ENCODE measurements at places on chromosomes 7 and 10.

DNA sequence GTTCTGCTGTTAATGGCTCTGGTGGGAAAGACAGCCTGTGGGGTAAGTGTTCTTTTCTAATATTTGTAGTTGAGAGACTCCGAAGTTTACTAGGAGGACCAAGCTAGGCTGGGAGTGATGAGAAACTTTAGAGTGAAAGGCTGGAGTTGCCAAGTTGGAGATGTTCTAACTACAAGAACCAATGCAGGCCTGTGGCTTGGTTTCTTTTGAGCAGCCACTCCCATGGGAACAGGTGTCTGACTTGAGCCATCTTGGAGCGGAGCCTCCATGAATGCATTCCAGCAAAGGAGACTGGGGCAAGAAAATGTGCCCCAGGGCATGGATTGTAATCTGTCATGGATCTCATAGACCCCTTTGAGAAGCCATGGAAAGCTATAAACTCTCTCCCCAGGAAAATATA is 296 bp downstream of the HABP2 start:
- DNase-seq: no peak

GRCh38 chr7:151727579-151728285 is 149.2 kb downstream of the PRKAG2 start:
- DNase-seq: no peak

DNA sequence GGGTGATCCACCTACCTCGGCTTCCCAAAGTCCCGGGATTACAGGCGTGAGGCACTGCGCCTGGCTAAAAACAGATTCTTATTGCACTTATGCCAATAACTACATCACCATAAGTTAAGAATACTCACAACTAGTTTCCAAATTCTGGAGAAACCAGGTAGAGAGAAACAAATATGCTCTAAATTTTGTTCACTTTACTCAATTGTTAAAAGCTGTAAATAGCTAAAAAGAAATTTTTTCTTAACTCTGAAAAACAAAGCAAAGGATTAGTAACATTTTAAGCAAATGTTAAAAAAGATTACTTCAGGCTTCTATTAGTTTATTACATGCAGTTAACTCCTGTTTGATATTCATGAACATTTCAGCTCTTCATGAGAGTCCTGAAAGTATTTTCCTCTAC is 28.3 kb upstream of the ZMIZ2 start:
- DNase-seq: no peak

- peak; percentile 80 for DNase-seq
Measured at GRCh38 chr7:76318488-76319353, 16.2 kb downstream of the HSPB1 start.

- no peak for DNase-seq
Measured at GRCh38 chr7:8214244-8214824, 47.6 kb downstream of the ICA1 start.

DNA sequence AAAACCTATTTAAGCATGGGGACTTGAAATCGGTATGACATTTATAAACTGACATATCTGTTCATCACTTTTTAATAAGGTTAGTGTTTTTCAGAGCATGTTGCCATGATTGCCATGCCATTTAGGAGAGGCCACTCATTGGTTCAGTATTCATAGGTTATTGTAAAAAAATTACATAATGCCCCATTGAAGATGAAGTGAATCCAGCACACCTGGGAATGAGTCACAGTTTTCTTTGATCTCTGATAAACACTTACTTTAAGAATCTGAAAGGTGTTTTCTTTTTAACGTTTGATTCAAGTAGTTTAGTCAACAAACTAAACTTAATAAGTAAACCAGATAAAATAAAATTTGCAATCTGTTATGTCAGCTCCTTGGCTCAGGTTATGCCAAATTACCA is 278.3 kb downstream of the ARL4A start:
- DNase-seq: no peak

GRCh38 chr10:70462349-70462984 is 16.1 kb upstream of the PALD1 start:
- DNase-seq: no peak

DNA sequence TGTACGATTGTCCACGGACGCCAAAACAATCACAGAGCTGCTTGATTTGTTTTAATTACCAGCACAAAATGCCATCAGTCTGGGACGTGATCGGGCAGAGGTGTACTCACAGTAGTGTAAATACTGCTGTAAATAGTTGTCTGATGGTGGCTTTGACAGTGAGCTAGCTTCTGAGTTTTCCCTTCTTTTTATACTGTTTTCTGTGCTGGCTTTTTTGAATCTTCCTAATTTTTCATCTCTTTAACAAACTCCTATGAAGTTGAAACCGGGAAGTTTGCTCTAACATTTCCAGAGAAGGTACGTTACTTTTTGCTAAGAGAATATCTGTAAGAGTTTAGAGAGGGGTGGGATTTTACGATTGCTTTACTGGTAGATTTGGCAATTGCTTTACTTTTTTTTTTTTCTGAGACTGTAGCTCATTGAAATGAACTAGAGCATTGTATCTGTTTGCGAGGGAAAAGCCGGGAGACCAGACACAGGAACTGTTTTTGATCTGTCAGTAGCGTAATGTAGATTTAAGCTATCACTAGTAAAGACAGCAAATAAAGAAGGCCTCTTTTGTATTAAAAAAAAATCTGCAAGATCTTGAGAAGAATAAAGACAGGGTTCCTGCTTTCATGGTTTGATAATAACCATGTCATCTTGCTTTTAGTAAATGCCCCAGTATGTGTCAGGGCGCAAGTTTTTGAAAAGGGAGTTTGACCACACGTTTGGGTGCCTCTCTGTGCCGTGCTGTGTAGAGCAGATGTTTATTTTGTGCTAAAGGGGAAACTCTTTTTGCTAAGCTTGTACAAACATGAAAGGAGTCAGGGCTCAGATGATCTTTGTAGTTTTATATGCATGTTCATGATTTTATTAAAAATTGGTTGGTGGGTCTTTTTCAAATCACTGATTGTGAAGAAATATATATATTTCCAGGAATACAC is 712 bp downstream of the FOXP2 start:
- no peak for DNase-seq

DNA sequence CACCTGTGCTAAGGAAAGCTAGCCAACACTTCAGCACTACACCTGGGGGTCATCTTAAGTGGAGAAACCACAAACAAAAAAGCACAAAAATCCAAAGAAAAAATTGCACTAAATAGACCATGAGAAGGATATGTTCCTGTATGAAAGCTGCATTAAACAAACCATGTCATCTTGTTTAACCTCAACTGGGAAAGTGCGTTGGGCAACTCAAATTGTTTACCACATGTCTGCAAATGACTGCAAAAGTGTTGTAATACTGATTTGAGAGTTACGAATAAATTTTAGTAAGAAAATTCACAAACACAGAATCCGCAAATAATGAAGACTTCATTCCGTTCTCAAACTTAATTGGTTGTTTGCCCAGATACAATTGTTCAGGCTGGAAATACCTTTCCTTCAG is 111.9 kb upstream of the EGFR start:
- DNase-seq: no peak

- DNase-seq: no peak
Measured at GRCh38 chr10:118865998-118866693, 111.4 kb upstream of the CACUL1 start.

DNA sequence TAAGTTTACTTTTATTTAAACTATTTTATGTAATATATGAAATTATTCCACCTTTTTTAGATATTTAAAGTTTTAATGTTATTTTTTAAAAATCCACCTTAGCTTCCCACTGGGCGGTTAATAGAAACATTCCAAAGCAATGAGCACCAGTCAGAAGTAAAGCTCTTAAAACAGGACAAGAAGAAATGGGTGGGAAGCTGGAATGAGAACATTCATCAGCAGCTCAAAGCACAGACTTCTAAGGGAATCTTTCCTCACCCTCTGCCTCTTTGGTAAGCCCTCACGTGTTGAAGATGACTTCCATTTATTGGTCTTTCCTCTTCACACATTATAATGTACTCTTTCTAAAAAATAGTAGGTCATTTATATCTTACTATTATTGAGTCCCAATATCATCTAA is 3.1 kb downstream of the AGMO start:
- DNase-seq: no peak

DNA sequence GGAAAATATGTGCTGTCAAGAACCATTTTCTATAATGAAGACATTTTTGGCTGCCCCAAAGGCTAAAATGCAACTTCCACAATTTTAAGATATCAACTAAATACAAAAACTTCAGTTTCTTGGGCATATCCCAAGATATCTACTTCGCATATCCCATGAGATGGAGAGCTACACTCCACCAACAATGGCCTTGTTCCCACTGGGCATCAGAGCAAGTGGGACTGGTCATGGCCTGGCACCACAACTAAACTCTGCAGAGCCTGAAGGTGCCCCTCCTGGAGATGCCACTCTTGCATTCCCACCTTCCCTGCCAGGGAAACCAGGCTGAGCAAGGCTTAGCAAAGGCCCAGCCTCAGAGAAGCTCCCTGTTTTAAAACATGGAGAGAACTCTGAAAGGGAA is 75.8 kb upstream of the LRRC17 start:
- no peak for DNase-seq

GRCh38 chr10:98074315-98074911 is 44.0 kb upstream of the CRTAC1 start:
- DNase-seq: no peak

DNA sequence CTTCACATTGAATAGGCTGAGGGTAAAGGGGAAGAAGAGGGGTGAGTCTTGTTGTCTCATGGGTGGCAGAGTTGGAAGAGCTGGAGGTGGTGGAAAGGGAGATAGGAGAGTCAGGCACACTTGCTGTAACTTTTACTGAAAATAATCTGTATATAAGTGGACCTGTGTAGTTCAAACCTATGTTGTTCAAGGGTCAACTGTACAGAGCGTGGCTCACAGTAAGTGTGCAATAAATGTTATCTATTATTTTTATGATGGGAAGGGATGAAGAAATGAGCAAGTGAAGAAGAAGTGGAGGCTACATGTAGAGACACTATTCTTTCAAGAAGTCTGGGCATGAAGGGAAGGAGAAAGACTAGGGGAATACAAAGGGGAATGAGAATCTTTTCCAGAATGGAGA is 71.5 kb upstream of the FAM133B start:
- DNase-seq: no peak

DNA sequence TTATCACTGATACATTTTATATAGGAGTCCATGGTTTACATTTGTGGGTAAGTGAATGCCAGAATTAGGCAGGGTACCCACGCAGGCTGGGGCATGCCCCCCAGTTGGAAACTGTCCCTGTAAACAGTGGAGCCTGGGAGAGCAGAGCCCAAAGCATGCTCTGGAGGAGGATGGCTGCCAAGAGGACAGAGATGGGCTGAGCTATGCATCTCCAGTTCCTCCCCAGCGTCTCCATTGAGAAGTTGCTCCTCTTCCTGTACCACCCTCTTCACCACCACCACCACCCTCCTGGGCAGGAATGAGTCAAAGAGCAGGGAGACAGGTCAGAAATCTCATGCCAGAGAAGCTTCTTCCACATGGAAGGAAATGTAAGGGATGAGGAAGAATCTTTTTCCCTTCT is 67.7 kb upstream of the KMT2E start:
- no peak for DNase-seq

DNA sequence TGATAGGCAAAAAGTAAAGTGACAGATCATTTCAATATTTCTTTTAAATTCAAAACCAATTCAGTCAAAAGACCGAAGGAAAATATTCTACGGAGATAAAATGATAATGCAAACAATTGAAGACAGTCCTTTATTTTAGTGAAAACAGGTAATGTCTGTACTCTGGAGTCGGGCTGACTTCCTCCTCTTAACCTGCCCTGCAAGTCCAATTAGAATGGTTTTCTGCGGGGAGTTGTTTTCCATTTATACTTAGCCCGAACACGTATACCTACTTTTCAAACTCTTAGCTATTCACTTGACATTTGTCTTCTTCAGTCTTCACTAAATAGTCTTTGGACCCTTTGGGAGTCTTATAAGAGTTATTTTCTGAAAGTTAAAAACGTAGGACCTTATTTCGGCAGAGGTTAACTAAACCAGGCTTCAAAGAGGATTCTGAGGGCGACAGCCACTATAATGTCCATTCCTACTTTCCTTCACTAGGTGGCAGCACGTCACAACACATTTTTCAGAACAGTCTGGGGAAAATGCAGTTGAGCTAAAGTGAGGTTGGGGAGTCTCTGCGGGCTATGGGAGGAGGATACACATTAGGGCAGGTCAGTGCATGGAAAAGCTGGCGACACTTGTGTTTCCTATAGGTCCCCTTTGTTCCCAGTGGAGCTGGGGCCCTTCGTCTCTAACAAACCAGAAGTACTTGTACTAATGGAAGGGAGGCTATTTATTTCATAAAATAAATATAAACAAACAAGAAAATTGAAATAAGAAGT is 472.0 kb downstream of the KCNMA1 start:
- peak; percentile 30 for DNase-seq

- DNase-seq: no peak
Measured at GRCh38 chr10:9339716-9340115, 1285.2 kb downstream of the GATA3 start.

GRCh38 chr7:102819151-102819550 is 70.4 kb downstream of the FAM185A start:
- no peak for DNase-seq

GRCh38 chr7:129799350-129799955 is 153.3 kb downstream of the UBE2H start:
- DNase-seq: no peak

- DNase-seq: no peak
Measured at GRCh38 chr10:99551158-99551557, 18.4 kb downstream of the NKX2-3 start.

DNA sequence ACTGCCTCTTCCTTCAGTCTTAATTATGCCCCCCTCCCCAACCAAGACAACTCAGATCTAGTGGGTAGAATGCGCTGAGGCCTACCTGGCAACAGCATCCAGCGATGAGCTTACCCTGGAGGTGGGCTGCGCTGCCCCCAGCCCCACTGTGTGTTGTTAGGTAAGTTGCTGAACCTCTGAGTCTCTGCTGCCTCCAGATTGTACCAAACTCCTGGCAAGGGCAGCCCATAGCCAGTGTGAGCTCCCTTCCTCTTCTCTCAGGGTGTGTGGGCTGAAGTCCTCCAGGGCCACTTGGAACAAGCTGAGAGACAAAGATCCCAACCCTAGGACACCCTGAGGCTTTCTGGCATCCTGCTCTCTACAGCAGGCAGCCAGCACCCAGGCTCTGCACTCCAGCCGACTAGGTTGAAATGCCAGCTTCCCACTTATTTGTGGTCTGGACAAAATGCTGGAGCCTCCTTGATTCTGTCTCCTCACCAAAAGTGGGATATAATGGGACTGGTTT is 135.3 kb downstream of the ARHGAP22 start:
- DNase-seq: no peak

Data from CD4-positive, alpha-beta T cell treated with Interleukin-4 for 1 hour (primary cell).